ENCODE measurements at places on chromosomes 12 and 14.

GRCh38 chr12:108668542-108668941 lies 34.8 kb upstream of the SELPLG start:
- no peak overlapping the region for H3K4me3 ChIP-seq
- H3K4me1 ChIP-seq, result peaks cover 20% of the 10 kb centered on the region
- H3K36me3 ChIP-seq, result no peaks in the 10 kb centered on the region
- H3K27ac ChIP-seq, result no peak overlapping the region

DNA sequence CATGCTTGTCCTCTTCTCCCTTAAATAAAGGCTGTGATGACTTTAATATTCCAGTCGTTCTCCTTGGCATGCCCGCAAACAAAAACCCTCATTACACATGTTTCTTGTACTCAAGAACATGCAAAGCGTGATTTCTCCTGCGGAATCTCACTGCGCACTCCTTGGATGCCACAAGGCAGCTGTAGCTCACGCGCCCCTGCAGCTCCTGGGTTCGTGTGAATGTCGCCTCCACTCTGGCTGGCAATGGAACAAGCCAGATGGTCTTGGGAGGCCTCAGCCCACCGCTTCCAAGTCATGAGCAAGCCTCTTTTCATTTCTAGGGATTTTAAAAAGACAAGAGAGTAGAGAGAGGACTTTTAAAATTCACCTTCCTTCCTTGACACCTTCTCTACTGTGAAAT lies 403.8 kb downstream of the PCNX1 start:
- H3K4me3 ChIP-seq, result no peak overlapping the region
- H3K4me1 ChIP-seq, result no peaks in the 10 kb centered on the region
- H3K36me3 ChIP-seq, result no peaks in the 10 kb centered on the region

DNA sequence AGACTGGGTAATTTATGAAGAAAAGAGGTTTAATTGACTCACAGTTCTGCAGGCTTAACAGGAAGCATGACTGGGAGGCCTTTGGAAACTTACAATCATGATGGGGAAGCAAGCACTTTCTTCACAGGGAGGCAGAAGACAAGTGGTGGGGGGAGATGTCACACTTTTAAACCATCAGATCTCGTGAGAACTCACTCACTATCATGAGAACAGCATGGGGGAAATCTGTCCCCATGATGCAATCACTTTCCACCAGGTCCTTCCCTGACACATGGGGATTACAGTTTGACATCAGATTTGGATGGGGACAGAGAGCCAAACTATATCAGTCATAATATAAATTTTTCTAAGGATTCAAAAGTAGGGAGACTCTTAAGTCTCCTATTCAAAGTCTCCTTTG lies 46.0 kb downstream of the SPIC start:
- no peaks in the 10 kb centered on the region for H3K36me3 ChIP-seq
- peaks cover 8% of the 10 kb centered on the region for H3K4me1 ChIP-seq
- no peaks in the 10 kb centered on the region for H3K27me3 ChIP-seq
- no peak overlapping the region for H3K27ac ChIP-seq

GRCh38 chr12:113747017-113747416 lies 219.1 kb downstream of the RBM19 start:
- no peaks in the 10 kb centered on the region for H3K4me1 ChIP-seq
- H3K4me3 ChIP-seq, result no peak overlapping the region
- no peaks in the 10 kb centered on the region for H3K36me3 ChIP-seq
- H3K27me3 ChIP-seq, result no peaks in the 10 kb centered on the region
- no peak for DNase-seq

DNA sequence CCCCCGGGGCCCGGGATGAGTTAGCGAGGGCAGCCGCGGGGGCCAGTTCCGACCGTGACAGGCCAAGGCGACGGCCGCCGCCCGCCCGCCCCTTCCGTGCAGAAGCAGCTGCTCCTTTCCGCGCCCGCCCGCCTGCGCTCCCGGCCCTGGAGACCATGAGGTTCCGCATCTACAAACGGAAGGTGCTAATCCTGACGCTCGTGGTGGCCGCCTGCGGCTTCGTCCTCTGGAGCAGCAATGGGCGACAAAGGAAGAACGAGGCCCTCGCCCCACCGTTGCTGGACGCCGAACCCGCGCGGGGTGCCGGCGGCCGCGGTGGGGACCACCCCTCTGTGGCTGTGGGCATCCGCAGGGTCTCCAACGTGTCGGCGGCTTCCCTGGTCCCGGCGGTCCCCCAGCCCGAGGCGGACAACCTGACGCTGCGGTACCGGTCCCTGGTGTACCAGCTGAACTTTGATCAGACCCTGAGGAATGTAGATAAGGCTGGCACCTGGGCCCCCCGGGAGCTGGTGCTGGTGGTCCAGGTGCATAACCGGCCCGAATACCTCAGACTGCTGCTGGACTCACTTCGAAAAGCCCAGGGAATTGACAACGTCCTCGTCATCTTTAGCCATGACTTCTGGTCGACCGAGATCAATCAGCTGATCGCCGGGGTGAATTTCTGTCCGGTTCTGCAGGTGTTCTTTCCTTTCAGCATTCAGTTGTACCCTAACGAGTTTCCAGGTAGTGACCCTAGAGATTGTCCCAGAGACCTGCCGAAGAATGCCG lies 699 bp downstream of the MGAT2 start:
- H3K27me3 ChIP-seq, result no peaks in the 10 kb centered on the region
- peaks cover 17% of the 10 kb centered on the region for H3K36me3 ChIP-seq
- peaks cover 41% of the 10 kb centered on the region for H3K4me1 ChIP-seq

DNA sequence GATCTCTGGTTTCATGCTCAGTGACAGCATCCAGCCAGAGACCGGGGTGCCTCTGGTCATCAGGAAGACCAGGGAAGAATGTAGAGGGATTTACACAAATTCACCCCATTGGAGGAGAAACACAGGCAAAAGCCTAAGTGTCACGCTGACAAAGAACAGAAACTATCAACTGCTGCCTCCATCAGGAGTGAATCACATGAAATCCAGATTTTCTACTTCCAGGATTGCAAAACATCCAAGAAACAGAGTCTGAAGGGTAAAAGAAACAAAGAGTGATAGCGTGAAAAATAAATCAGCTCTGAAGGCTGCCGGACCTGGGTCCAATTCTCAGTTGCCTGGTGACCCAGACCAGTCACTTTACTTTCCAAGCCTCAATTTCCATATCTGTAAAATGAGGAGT lies 136.1 kb upstream of the MAP1LC3B2 start:
- no peaks in the 10 kb centered on the region for H3K27me3 ChIP-seq
- peaks cover 23% of the 10 kb centered on the region for H3K4me1 ChIP-seq
- H3K36me3 ChIP-seq, result no peaks in the 10 kb centered on the region
- H3K4me3 ChIP-seq, result no peak overlapping the region
- no peak overlapping the region for H3K27ac ChIP-seq

DNA sequence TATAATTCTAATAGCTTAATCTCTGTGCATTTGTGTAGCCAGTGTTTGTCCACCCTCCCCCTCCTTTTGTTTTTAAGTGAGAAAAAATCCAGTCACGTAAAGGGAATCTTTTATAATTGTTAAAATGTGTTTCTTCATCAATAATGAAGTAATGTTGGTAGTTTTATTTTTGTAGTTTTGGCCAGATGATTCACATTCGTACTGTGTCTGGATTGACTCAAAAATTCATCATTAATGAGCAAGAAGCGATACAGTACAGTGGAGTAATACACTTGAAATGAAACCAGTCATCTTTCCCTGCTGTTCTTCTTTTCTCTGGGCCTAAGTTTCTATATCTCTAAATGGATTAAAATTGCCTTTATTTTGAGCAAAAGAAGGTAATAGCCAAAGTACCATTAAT lies 86.5 kb downstream of the SRGAP1 start:
- no peak overlapping the region for H3K27ac ChIP-seq
- H3K4me1 ChIP-seq, result peaks cover 32% of the 10 kb centered on the region
- H3K27me3 ChIP-seq, result no peaks in the 10 kb centered on the region
- H3K4me3 ChIP-seq, result no peak overlapping the region
- H3K36me3 ChIP-seq, result no peaks in the 10 kb centered on the region

GRCh38 chr14:95523815-95524448 lies 7.5 kb upstream of the SYNE3 start:
- peaks cover 62% of the 10 kb centered on the region for H3K4me1 ChIP-seq
- H3K27me3 ChIP-seq, result no peaks in the 10 kb centered on the region
- DNase-seq, result no peak
- H3K4me3 ChIP-seq, result no peak overlapping the region

All from HCT116 (cell line).